ENCODE measurements at places on chromosomes 1 and 21.

GRCh38 chr1:164637461-164638375, 78.7 kb downstream of the PBX1 start:
- DNase-seq = no peak

DNA sequence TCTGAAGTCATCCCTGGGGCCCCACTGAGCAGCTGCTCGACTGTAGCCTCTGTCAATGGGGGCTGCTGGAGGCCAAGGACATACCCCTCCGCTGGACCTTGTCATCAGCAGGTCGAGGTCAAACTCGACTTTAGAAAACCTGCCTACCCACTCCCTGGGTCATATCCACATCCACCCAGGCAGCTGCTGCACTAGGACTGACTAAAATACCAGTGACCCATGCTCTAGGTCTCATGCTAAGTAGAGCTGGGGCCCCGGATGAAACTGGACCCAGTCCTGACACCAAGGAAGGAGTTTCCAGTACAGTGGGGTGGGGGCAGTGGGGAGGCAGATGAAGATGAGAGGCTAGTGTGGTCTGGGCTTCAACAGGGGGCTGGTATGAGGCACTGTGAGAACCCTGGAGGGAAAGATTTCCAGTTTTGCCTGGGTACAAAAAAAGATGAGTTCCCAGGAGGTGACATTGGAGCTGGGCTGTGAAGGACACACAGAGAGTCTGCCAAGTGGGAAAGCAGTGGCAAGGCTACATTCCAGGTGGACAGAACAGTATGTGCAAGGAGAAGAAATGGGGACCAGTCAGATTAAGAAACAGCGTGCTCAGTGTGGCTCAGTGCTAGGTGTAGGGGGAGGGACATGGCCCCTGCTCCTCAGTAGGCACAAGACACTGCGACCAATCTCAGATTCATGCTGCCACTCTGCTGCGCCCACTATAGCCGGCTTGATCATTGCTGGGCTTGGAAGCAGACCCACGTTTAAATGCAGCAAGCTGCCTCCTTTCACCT, 12.4 kb downstream of the SLC2A1 start:
- no peak for DNase-seq

DNA sequence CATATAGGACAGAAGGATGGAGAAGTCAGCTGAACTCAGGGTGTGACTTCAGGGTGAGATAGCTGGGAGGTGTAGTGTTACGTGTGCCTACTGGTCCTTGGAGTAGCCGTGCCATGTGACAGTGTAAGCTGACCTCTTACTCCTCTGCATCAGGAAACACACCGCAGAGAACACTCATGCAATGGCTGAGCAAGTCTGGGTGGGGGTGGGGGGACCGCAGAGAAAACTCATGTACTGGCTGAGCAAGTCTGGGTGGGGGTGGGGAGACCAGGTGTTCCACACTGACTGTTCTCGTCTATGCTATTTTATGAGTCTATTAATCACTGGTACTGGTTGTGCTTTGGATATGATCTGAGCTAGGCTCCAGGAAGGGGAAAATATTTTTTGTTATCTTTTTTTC, 233.1 kb downstream of the PAPPA2 start:
- DNase-seq = no peak

- no peak for DNase-seq
Observed at GRCh38 chr1:33635336-33636012, 163.0 kb downstream of the ZSCAN20 start.

DNA sequence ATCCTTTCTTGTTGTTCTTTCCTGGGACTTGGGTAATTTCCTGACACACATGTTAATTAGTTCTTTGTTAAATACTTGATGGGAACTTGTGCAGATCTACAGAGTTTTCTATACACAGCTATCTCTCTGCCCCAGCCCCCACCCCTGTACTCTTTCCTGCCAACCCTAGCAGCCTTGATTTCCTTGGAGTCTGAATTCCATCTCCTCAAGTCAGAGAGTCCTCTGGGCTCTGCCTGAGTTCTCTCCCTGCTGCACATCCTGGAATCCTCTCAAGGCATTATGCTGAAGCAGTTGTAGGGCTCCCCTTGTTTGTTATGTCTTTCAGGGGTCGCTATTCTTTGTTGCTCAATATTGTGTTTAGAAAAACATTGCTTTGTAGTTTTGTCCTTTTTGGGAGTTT, 384.7 kb downstream of the RPS6KC1 start:
- DNase-seq = no peak

DNA sequence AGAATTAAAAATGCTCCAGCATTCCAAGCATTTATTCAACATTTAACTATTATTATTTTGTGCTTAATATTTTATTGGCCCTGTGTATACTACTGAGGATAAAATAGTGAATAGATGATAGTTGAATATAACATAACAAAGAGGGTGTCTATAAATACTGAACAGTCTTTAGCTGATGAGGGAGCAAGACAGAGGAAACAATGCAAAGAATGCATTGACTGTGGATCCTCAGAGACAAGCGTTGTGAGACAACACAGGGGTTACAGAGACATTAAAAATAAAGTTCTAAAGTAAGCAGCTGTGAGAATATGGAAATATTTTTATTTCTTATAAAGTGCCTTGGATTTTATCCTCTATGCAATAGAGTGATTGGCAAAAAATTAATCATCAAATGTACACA, 1133.1 kb downstream of the PLA2G4A start:
- no peak for DNase-seq

DNA sequence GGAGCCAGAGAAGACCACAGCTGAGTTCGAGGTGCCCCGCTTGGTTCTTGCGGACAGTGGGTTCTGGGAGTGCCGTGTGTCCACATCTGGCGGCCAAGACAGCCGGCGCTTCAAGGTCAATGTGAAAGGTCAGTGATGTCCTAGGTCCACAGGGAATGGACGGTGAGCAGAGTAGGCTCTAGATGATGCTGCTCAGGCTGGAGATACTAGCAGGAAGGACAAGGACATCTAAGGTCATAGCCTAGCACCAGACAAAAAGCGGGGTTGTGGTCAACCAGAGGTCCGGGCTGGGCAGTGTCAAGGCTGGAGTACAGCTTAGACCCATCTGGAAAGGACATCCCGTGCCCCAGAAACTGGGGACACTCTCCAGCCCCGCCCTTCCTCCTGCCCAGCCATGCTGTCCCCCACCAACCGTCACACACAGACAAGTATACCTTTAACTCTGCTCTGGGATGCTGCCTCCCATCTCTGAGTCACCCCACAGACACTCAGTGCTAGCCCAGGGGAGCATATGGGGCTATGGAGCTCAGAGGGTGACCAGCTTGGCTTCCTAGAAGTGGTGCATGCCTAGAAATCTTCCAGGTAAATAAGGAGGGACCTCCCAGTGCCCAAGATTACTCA, 8.7 kb downstream of the TIE1 start:
- DNase-seq = no peak

DNA sequence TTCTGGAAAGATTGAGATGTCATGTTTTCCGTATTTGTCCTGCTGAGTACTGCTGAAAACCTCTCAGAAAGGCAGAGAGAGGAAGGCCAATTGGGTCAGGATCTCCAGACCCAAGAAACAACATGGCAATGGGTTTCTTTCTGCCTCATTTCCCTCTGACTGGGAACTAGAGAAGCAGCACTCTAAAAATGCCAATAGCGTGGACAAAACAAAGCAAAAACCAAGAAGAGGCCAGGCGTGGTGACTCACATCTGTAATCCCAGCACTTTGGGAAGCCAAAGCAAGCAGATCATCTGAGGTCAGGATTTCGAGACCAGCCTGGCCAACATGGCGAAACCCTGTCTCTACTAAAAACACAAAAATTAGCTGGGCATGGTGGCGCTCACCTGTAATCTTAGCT, 18.3 kb downstream of the TNFRSF9 start:
- no peak for DNase-seq

- DNase-seq = no peak
Observed at GRCh38 chr1:5427026-5427613, 565.1 kb downstream of the NPHP4 start.

GRCh38 chr1:44759077-44759476, 16.3 kb upstream of the RPS8 start:
- no peak for DNase-seq

GRCh38 chr1:203307641-203308126, 2.4 kb downstream of the BTG2 start:
- DNase-seq = no peak

DNA sequence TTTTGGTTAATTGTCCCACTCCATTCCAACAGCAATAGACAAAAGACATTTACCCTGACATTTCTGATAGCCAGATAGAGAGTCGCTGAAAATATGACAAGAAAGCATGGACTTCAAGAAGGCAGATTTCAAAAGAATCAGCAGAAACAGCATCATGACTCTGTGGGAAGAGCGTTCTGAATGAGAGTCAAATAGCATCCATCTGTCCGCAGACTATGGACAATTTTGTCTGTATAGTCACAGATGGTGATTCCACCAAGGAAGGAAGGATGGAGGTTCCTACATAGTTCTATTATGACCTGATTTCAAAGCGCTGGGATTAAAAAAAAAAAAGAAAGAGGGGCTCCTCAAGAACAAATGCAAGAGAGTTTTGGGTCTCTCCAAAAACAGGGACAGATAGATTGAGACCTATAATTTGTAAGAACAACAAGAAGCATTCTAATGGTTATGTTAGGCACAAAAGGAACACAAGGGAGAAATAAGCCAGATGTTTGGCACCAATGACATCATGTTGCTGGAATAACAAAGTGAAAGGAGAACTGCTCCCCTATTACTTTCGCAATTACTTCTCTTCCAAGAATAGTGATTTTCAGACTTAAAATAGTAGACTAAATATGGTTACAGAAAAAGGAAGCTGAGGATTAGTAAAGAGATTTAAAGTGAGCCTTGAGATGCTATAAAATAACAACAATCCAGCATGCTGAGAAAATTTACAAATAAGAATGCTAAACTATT, 28.5 kb downstream of the NIBAN1 start:
- DNase-seq = no peak

DNA sequence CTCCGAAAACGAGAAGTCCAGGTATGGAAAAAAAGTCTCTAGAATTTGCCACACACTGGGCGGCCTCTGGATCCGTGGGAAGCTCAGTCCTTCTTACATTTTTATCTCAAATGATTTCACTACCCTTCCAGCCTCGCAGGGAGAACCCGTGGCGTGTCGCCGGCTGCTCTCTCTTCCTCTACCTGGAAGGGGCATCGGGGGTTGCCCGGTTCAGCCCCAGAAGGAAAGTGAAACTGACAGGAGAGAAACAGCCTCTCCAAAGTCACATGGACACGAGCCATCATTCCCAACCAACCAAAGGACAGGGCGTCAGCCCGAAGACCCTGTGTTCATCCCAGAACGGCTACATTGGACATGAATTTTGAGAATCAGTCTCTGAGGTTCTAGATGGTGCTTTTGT, 182.5 kb downstream of the ADSS2 start:
- DNase-seq = no peak

- no peak for DNase-seq
Observed at GRCh38 chr1:177902266-177902665, 67.6 kb downstream of the SEC16B start.

- DNase-seq = no peak
Observed at GRCh38 chr1:38420666-38421065, 374.1 kb upstream of the POU3F1 start.

- DNase-seq = no peak
Observed at GRCh38 chr1:59556802-59557548, 257.8 kb upstream of the HOOK1 start.

- DNase-seq = no peak
Observed at GRCh38 chr1:106022312-106022902, 1034.1 kb upstream of the PRMT6 start.

DNA sequence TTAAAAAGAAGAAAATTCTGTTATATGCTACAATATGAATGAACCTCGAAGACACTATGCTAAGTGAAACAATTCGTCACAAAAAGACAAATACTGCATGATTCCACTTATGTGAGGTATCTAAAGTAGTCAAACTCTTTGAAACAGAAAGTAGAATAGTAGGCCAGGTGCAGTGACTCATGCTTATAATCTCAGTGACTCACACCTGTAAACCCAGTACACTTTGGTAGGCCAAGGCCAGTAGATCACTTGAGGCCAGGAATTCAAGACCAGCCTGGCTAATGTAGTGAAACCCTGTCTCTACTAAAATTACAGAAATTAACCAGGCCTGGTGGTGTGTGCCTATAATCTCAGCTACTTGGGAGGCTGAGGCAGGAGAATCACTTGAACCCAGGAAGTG, 25.7 kb downstream of the EPHA10 start:
- no peak for DNase-seq

- peak; percentile 14 for DNase-seq
Observed at GRCh38 chr1:54811739-54812655, 10.9 kb upstream of the TTC22 start.

DNA sequence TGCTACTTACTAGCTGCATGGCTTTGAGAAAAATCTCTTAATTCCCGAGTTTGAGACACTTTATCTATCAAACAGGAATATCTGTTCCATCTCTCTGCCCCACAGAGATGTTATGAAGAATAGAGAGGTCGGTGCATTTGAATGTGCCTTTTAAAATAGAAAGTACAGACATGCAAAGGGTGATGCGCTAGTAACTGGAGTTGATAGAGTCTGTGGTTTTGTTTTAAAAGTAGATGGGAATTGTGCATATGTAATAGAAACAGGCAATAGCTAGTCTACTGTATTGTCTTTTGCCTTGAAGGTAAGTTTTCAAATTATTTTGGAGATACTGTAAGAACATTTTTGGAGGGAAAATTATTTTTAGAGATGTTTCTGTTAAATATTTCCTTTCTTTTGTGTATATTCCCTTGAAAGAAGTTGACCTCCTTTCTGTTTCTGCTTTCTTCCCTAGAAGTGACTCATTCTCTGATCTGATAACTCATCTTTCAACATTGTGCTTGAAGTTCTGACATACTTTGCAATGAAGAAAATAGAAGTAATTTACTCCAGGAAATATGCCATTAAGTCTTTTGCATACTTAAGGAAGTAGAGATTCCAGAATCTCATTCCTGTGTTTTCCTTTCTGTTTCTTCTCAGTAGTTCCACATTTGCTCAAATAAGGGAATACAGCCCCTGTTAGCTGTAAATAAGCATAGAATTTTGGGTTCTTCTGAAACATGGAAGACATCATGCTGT, 151.6 kb downstream of the SDCCAG8 start:
- no peak for DNase-seq

DNA sequence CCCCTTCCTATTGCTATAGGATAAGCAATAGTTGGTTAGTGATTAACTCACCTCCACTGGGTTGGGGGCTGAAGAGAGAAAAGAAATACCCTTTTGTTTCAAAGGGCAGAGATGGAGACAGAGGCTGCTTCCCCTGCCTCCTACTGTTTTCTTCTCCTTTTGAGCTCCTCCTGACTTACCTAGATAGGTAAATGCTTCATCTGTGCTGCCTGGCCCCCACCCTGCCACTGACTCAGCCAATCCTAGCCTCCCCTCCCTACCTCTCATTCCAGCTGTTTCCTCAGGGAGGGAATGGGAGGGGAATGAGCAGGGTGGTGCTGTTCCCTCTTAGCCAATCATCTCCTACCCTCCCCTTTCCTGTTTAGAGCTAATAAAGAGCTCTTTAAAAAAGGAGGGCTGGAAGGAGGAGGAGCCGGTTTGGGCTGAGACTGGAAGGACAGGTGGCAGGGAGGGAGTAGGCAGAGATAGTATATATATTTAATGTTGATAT, at the start of gene C1orf116:
Gene C1orf116 (minus strand): TSS at position 229 of the 490 bp plus-strand sequence. CDS start 5,158 bp downstream, outside the sequence.
- no peak for DNase-seq

GRCh38 chr1:145826030-145826429, 2.0 kb downstream of the POLR3C start:
- DNase-seq = no peak
